ENCODE measurements at places on chromosomes 12 and 14.

DNA sequence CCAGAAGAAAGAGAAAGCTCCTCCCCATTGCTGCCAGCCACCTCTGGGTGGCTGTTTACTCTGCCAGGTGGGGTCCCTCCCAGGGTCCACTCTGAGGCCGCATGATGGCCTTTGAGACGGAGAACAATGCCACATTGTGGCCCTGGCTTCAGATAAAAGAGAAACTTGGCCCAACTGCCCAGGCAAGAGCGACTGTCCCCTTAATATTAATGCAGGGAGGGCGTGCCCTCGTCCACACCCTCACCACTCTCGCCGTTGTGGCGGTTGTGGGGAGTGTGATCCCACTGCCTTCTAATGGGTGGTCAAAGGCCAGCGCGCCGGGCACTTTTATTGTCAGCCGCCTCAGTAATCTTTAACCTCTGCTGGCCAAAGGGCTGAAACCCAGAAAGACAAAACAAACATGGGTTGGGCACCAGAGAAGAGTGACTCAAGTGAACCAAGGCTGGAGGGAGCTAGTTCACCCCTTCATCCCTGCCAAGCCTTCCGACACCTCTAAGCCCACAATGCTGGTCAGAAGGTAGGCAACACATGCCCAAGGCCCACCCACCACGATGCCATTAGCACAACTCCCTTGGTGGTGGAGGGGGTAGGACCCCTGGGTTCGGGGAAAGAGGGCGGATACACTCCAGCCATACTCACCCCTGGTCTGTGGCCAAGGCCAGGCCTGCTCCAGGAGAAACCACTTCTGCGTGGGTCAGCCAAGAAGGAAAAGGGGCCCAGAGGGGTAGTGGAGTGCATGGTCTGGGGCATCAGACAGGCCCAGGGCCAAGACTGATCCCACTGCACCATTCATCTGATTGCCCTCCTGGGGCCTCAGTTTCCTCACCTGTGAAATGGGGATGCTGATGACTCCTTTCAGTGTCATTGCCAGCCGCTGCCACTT, 44.5 kb upstream of the BCL11B start:
- DNase-seq = no peak

DNA sequence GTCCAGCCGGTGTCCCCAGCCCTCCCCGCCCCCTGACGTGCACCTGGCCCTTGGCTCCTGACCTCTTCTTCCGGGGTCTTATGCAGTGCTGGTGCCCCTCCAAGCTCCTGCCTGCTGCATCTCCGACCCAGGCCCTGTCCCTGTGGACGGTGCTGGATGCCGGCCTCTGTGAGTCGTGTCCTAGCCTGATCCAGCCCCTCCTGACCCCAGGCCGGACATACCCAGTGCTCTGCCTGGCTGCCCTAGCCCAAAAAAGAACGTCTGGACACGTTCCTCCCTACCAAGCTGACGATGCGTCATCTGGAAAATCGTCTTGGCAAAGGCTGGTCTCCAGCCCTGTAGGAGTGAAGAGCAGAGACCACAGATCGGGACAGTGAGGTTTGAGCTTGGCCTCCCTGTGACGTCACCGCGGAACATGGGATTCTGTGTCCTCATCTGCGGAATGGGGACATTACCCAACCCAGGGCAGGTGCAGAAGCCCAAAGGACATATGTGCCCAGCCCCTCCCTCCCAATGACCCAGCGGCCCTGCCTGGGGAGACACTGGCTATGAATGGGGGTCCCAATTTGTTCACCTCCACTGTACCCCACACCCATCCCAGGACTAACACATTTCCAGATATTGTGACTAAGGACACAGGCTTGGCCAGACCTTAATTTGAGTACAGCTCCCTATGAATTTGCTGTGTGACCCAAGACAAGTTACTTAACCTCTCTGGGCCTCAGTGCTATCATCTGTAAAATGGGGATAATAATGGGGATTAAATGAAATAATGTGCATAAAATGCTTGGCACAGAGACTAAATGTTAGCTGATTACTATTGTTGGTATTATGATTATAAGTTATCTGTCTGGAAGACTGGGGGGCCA, 51.0 kb upstream of the BCL11B start:
- no peak for DNase-seq

- DNase-seq = no peak
Observed at GRCh38 chr12:25926536-25926935, 31.9 kb upstream of the RASSF8 start.

- DNase-seq = no peak
Observed at GRCh38 chr12:110037315-110037714, 11.0 kb downstream of the C12orf76 start.

DNA sequence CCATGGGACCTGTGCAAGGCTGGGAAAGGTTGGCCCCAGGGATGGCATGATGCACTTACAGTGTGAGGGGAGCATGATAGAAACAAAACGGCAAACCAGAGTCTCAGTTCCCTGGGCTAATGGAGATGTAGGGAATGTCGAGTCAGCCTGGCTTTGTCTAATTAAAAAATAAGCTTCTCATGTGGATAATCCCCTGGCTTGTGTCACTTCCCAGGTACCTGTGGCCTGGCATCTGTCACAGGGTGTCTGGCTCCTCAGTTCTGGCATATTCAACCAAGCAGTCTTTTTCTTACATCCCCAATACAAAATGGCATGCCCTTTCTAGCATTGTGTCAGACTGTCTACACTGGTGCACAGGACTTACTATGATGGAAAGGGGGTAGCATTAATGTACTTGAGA, 261.4 kb downstream of the GRIN2B start:
- no peak for DNase-seq

DNA sequence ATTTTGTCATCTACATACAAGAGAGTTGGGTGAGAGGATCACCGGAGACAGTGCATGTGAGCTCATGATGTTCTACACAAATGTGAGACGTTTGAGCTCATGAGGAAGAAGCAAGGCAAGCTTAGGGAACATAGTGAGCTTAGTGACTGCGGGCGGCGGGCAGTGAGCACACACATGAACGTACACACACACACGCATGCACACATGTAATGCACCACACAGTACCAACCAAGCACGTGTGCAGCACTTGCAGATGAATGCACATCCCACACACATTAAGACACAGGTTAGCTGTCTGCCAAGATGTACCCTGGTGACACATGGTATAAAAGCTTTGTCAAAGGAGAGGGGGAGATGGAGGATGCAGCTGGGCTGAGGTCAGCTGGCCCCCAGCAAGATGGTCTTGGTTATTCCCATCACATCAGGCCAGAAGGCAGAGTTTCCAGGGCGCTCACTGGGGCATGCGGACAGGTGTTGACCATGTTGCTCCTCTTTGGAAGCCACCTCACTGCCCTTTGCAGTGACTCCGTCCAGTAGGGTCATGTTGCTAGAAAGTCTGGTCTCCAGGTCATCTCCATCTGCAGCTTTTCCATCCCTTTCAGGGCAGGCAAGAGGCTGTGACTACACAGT, 8.7 kb upstream of the CACNA2D4 start:
- DNase-seq = peak; percentile 44

DNA sequence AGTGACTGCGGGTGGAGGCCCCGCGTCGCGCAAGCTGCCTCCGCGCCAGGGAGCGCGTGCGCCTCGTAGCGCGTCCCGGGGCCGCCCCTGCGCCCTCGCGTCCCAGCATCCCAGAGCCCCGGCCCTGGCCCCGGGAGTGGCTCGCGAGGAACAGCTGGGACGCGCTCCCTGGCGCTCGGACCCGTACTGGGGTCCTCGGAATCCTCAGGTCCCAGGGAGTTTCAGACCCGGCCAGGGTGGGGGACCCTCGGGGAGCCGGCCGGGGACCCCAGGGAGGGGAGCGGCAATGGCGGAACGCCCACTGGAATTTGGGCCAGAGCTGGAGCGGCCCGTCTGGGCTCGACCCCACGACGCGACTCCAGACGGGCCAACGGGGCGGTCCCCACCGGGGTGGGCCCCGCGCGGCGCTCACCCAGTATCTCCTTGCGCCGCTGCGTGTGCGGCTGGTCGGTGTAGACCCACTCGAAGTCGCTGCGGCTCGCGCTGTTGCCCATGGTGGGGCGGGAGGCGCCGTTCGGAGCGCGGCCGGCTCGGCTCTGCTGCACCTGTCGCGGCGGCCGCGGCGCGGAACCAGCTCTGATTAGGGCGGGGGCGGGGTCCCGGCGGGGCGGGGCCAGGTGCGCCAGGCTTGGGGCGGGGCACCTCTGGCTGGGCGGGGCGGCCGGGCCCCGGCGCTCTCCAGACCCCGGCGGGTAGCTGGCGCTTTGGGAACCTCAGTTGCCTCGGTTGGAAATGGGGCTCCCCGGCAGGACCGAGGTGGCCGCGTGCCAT, at the start of gene DEGS2:
TSS of gene DEGS2 (minus strand) at position 552 of the 771 bp plus-strand sequence. CDS start at position 494, 58 bp downstream.
- no peak for DNase-seq

DNA sequence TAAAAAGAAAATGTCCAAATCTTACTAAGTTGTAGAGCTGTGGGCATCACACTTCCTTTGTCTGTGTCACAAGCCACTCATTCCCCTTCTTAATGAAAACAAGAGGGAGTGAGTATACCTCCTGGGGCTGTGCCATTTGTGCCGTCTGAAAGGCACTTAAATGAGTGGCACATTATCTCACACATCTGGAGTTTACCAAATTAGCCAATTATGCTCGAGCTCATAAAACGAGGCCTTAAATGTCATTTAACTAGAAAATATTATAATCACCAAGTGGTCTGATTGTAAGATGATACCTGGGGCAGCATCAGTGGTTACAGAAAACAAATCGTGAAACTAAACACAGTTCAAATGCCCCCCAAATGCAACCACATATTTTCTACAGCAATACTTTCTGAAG, 146.1 kb downstream of the PAX9 start:
- DNase-seq = no peak

- no peak for DNase-seq
Observed at GRCh38 chr14:50301914-50302313, 10.1 kb downstream of the L2HGDH start.

DNA sequence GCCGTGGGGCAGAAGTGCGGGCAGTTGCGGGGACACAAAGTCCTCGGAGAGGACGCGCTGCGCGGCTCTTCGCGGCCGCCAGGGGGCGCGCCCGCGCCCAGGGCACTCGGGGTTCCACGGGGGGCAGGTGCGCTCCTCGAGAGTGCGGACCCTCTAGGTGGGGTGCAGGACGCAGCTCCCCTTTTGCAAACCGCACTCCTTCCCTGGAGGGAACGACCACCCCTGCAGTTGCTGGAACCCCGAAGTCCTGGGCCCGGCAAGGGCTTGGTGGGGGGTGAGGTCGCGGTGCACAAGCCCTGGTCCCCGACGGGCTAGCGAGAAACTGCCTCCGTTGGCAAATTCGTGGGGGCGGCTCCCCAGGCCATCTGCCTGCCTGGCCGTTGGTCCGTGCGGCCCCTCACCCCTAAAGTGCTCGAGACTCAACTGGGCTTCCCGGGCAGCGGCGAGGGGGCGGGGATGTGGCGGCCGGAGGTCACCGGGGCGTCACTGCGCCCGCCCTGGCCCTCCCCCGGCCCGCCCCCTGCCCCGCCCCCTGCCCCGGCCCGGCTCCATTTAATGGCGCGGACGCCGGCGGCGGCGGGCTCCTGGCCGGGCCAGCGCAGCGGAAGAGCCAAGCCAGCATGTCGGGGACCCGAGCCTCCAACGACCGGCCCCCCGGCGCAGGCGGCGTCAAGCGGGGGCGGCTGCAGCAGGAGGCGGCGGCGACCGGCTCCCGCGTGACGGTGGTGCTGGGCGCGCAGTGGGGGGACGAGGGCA, at the start of gene ADSS1:
TSS of gene ADSS1 (plus strand) at position 579 of the 756 bp plus-strand sequence. CDS start at position 621, 42 bp downstream.
- no peak for DNase-seq

- DNase-seq = peak; percentile 99
Observed at GRCh38 chr14:69715725-69716477, 51.0 kb upstream of the SRSF5 start.

DNA sequence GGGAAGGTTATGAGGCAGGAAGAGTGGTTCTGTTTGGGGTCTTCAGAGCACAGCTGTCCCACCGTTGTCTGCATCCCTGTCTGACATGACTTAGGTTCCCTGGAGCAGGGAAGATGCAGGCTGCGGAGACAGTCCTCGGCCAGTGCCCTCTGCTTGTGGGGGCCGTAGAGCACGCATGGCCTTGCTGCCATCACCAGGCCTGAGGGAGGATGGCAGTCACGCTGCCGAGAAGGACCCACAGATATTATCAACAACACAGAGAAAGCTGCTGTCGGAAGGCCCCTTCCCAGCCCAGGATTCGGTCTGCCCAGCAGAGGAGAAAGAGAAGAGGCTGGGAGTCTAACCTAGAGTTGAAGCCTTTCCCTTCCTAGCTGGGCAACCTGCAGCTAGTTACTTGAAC, 35.0 kb downstream of the ERH start:
- DNase-seq = no peak

DNA sequence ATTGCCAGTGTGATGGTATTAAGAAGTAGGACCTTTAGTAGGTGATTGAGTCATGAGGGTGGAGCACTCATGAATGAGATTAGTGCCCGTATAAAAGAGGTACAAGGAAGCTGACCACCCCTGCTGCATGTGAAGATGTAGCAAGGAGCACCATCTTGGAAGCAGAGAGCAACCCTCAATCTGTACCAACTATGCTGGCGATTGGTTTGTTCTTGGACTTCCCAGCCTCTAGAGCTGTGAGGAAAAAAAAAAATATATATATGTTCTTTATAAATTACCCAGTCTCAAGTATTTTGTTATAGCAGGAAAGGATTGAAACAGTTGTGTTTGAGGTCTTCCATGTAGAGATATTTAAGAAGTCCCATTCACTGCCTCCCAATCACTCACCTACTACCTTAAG, 16.9 kb downstream of the METTL25 start:
- no peak for DNase-seq

DNA sequence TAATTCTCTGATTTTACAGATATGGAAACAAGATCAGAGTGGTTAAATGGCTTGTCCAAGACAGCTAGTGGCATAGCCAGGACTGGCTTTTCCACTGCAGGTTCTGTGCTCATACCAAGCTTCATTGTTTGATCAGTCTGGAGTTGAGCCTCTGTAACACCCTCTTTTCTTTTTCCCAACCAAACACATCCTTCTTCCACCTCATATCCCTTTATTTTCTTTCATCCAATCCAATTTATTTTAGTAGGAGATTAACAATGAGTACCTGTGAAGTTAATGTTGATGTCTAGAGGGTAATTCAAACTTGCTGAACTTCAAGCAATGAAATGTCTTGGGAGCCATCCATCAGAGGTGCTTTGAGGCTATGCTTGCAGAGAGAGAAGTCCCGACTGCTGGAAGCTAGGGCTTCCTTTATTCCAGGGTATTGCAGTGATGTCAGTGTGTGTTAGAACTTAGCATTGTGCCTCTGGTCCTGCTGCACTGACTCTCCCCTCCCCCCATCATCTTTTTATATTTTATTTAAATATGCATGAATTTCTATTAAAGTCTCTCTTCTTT, 452.1 kb upstream of the PDE3A start:
- no peak for DNase-seq

DNA sequence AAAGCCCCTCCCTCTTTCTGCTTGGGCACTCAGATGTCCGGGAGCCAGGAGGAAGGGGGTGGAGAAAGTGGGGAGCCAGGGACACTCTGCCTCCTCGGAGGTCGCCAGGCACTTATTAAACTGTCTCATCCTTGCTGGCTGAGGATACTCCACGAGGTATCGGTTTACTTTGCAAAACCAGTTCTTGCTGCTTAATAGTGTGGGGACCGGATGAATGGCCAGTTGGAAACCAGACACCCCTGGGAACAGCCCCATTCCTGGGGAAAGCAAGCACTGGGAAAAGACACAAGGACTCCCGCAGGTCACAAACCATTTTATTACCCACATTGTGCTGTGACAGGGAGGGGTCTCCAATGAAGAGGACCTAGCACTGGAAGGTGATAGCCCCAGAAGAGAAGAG, 34.2 kb downstream of the CCDC88C start:
- DNase-seq = no peak

- DNase-seq = no peak
Observed at GRCh38 chr12:132548430-132549058, 58.6 kb downstream of the FBRSL1 start.

GRCh38 chr14:96176275-96176674, 28.4 kb upstream of the BDKRB2 start:
- no peak for DNase-seq

Data from NCI-H446 (cell line).